ENCODE measurements at places on chromosomes 1 and 21.

DNA sequence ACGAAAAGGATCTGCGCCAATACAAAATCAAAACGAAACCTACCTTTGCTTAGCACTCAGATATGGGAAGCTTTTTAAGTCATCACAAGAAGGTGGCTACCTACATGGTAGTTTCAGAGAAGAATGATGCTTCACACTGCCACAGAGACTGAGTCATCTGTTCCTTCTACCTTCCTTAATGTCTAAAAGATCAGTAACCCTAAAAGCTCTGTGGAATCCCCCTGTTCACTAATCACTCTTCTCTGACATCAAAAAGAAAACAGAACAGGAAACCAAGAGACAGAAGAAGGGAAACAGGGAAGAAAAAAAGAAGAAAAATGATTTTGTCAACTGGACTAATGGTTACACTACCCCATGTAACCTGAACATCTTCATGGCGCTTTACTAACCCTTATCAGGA is 177.2 kb downstream of the SMYD3 start:
- DNase-seq: no peak

- no peak for DNase-seq
Measured at GRCh38 chr1:234543442-234544086, 64.6 kb upstream of the TARBP1 start.

GRCh38 chr1:22753481-22753971 is 42.9 kb downstream of the EPHB2 start:
- no peak for DNase-seq

DNA sequence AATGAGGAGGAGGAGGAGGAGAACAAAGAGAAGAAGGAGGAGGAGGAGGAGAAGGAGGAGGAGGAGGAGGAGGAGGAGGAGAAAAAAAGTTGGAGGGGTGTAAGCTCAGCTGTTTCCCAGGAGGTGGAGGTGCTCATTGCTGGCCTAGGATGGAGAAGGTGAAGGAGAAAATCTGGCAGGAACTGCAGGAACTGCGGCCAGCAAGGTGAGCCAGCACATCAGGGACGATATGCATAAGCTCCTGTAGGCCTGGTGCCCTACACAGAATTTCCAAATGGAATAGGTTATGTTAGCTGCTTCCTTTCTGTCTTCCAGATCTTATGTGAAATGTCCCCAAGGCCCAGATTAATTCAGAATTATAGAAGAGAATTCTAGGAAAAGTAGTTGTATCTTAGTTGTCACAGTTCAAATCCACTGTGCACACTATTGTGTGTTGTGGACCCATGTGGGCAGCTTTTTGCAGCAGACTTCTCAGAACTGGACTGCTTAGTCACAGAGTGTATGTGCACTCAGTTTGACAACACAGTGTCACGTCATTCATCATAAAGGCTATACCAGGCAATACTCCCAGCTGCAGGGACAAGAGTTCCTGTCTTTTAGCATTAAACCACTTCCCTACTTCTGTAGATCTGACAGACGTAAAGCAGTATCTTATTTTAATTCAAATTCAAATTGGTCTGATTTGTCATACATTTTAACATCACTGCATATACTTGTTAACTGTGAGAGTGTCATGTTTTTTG is 303.7 kb downstream of the HLX start:
- no peak for DNase-seq

GRCh38 chr21:42453224-42453985 is 42.6 kb downstream of the RSPH1 start:
- DNase-seq: no peak

- DNase-seq: no peak
Measured at GRCh38 chr1:216332462-216332861, 90.8 kb downstream of the USH2A start.

DNA sequence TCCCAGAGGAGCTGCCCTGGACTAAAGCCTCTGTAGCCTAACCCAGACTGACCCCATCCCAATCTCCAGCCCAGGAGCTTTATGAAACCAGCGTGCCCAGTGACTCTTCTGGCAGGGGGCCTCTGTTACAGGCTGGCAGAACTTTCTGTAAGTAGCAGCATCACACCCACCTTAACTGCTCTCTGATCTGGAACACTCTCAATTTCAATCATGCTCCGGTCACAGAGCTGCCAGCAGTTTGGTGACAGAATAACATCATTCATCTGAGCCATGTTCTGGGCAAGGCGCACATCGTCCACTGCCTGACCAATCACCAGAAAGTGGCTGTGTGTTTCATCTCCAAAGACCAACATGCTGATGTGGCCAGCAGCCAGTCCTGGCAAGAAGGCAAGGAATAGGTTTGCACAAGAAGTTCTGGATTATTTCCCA is 14.7 kb downstream of the ADCY10 start:
- no peak for DNase-seq

DNA sequence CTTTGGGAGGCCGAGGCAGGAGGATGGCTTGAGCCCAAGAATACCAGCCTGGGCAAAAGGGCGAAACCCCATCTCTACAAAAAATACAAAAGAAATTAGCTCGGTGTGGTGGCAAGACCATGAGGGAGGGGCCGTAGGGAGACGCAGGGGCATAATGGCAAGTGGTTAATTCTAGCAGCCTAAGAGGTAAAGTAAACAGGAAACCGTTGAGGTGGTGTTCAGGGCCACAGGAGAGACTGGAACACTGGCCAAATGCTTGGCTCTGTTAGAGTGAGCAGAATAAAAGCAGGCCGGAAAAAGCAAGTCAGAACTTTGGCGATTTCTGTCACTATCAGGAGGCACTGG is 89.2 kb downstream of the RIPK4 start:
- no peak for DNase-seq

DNA sequence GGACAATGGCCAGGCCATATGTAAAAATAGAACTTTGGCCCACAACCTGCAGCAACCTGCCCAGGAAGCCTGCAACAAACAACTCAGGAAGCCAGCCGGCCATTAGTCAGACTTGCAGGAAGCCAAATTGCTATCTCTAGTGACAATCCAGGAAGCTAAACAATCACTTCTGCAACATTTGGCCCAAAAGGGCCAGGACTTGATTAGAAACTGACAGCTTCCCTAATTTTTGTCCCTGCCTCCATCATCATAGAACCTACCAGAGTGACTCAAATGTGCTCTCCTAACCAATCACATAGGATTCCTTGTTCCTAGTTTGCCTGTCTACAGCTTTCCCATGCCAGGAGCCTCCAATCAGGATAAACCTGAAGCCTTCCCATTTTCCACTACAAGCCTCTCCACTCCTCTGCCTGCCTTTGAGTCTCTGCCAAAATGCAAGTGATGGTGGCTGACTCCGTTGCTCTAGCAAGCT is 639.3 kb downstream of the PTPRU start:
- DNase-seq: no peak

- DNase-seq: no peak
Measured at GRCh38 chr1:241531195-241532161, 700 bp upstream of the KMO start.

GRCh38 chr1:160522622-160523345 is at the start of gene SLAMF6:
Gene SLAMF6, minus strand, starts transcription at chr1:160523255. Its CDS starts 63 bp downstream, at chr1:160523192.
- peak; percentile 41 for DNase-seq

DNA sequence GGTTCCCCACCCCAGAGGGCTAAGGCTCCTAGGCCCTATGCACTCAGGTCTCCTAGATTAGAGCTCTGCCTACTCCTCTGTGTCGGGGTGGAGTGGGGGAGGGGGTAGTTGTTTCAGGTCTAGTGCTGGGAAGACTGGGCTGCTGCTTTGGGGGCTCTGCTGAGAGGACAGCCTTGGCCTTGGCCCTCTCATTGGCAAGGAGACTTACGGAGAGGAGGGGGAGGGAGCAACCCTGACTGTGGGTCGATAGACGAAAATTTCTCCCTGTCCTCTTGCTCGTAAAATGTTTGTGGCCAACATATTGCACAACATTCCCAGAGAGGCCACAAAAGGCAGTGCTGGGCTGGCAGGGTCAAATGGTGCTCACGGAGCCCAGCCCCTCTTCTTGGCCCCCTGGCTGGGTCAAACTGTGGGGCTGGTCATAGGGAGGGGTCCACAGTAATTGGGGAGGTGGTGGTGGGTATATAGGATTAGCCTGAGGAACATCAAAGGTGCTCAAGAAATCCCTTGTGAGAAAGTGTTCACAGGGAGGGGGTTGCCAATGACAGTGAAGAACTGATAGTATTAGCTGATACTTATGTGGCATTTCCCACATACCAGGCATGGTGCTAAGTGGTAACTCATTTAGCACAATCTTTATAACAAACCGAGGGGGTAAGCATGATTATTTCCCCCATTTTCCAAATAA is 8.5 kb upstream of the DMBX1 start:
- DNase-seq: no peak

DNA sequence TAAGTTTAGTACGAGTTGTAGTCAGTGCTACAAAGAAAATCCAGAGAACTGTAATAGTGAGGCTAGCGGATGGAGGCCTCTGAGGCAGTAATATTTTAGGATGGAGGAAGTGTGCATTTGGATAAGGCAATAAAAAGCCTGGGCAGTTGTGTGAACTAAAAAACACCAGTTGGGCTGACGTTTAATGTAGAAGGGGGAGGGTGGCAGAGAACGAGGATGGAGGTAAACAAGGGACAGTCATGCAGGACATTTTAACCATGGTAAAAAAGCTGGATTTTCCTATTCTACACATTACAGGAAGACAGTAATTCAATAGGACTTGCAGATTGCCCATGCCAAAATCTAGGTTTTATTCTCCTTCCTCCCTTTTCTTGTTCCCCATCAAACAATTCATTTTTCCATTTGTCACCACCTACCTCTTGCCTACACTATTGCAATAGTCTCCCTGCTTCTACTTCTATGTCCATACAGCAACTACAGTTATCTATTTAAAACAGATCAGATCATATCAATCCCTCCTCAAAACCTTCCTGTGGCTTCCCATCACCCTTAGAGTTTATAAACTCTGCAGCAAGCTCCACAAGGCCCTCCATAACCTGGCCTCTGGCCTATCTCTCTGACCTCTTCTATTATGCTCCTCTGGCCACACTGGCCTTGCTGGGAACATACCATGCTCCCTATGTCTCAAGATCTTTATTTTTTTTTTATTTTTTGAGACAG is 27.7 kb downstream of the ERO1B start:
- no peak for DNase-seq

- no peak for DNase-seq
Measured at GRCh38 chr1:2378956-2379732, 12.2 kb downstream of the MORN1 start.

DNA sequence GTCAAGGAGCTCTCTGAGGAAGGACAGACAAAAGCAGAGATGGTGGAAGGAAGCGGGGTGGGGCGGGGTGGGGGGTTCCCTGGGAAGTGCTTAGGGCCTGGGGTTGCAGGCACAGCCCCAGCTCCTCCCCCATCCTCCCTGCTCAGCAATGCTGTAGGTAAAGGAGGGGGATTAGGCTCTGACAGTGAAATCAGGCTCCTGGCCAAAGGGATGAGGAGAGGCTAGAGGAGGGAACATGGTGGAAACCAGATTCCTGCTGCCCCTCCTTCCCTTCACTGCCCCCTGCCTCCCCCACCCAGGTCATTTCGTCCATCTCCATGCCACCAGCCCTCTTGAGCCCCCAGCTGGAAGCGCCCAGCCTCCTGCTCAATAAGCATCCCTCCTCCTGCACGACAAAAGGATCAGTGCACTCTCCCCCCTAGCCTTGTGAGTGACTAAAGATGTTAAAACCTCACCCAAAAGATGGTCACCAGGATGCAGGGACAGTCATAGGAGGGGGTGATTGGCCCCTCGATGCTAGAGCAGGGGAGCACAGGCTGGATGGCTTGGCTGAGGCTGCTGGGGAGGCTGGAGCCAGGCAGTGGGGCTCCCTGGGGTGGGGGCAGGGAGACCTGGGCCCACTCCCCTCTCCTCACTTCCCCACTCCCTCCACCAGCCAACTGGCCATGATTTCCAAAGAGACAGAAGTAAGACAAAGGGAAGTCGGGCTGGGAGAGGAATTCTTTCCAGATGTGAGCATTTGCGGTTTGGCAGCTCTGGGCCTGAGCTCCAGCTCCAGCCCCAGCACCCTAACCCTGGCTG is 2.2 kb upstream of the CRABP2 start:
- no peak for DNase-seq

GRCh38 chr1:119550381-119550780 is 43.4 kb downstream of the HSD3B1 start:
- no peak for DNase-seq

DNA sequence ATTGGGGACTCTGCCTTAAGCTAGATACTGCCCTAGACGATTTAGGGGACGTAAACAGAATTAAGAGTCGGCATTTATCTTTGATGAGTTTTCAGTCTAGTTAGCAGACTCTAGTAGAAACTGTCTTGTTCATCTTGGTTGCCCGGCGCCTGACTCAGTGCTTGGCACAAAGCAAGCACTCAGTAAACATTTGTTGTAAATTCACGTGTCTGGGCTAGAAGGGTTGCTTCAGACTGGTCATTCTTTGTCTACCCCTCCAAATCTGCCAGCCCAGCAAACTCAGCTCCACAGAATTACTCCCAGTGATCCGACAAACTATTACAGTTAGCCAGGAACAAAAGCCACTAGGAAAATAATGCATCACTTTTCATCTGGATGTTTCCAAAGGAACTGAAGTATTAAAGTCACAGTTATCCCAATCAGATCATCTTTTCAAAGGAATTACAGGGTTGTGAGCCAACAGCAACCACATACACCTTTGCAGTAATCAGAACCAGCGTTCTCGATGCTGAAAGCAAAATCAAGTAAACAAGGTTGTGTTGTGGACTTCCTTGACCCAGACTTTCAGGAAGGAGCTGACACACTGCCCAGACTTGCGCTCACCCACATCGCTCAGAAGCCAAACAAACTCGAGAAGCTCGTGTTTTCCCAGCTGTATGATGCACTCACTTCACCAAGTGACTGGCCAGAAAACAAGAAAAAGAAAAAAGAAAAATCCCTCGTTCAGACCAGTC is 66.5 kb upstream of the GADD45A start:
- DNase-seq: no peak

DNA sequence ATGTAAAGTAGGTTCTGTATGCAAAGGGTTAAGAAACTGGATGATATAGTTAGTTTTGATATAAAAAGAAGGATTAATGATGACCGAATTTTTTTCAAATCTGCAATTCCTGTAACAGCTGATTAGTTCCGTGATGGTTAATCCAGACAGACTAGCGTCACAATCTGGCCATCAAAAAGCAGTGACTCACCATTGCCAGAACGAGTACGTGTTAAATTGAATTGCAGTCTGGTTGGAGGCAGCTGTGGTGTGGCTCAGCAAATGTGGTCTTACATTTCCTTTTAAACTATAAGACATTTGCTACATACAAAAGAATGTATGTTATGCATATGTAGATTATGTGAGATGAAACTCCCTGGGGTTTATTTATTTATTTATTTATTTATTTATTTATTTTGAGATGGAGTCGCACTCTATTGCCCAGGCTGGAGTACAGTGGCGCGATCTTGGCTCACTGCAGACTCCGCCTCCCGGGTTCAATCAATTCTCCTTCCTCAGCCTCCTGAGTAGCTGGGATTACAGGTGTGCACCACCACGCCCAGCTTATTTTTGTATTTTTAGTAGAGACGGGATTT is 139.8 kb downstream of the RYR2 start:
- no peak for DNase-seq

- no peak for DNase-seq
Measured at GRCh38 chr1:14138135-14138506, 438.1 kb downstream of the PRDM2 start.

GRCh38 chr21:33968080-33968994 is 52.7 kb upstream of the ATP5PO start:
- no peak for DNase-seq

- DNase-seq: no peak
Measured at GRCh38 chr21:35046880-35047229, 2.2 kb downstream of the RUNX1 start.

GRCh38 chr1:183898001-183898396 is 93.1 kb downstream of the RGL1 start:
- DNase-seq: no peak

GRCh38 chr1:157292809-157293564 is 154.8 kb upstream of the ETV3 start:
- no peak for DNase-seq

GRCh38 chr1:15128520-15129313 is 24.8 kb upstream of the TMEM51 start:
- DNase-seq: peak; percentile 76

- DNase-seq: no peak
Measured at GRCh38 chr1:167387251-167387910, 130.9 kb downstream of the CD247 start.
